ENCODE measurements at places on chromosomes 5 and 9.

DNA sequence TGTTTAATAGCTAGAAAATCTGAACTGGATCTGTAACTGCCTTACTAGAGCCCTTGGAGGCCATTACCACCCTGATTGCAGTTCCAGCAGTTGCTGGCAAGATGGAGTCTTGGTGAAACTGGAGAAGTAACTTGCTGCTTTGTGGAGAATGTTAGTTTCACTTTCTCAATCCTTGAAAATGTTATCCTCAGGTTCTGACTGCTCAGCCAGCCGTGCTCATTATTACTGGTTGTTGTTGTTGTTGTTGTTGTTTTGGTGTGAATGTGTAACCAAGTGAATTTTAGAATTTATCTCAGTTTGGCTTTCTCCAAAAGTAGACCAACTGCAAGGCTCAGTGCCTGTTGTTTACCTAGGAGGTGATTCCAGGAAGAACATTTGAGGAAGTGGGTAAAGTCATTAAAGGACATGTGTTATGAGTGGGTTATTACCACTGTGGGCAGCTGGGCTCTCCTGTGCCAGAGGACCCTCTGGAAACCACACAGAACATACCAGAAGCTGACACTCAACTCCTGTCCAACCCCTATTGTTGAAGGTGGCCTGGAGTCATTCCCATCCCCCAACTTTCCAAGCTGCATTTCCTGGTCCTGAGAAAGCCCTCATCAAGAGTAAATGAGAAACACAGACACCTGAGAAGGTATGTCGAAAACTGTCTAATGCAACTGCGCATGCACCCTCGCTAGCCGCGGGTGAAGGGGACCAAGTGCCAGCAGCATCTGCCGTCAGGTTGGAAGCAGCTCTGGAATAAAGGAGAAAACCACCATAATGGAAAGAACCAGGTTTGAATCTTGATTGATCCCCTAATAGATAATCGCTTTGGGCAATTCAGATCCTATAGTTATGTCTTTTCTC, 111.6 kb downstream of the CMYA5 start:
- no peak for DNase-seq

DNA sequence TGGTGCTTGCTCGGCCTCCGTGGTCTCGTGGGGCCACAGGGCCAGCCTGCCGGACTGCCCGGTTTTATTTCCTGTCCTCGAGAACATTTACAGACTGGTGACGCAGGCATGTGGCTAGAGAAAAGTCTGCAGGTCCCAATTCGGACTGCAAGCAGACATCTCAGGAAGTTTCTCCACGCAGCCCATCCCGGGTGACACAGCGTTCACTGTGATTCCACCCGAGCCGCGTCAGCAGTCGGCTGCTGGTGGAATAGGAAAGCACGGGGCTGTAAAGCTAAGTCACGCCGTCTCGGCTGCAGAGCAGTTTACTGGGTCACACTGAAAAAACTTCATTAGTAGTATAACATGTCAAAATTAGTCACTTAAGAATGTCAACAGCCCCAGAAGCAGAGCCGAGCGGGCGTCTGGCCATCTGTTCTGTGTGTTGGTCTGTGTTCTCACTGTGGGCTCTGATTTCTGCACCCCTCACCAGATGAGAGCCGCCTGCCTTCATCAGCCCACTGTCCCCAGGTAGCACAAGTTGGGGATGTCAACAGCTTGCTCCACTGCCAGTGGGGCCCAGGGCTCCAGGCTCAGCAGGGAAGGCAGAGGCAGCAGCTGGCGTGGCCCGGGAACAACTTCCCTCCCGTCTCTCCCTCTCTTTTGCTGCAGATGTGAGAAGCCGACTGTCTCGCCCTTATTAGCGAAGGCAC, 363.7 kb downstream of the IRX2 start:
- no peak for DNase-seq

- DNase-seq = no peak
Measured at GRCh38 chr9:135703726-135704125, 1.7 kb downstream of the KCNT1 start.

- DNase-seq = no peak
Measured at GRCh38 chr9:121299467-121300282, 31.7 kb downstream of the GSN start.

DNA sequence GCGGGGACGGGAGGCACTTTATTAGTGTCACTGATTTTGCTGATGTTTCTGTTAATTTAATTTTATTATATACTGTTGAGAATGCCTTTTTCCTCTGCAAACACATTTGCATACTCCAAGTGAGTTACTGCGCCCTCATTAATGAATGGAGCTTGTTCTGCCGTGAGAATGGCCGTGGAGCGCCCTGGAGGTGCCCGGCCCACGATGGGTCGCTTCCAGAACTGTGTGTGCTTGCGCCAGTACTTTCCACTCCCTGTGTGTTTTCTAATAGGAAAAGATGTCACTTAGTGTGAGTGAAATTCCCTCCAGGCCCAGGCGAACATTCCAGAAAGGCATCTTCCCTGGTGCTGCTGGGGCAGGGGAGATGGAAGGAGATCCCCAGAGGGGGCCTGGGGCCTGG, 30.1 kb downstream of the NDUFS6 start:
- DNase-seq = no peak

Measured in stimulated activated CD8-positive, alpha-beta memory T cell treated with anti-CD3 and anti-CD28 coated beads, Interleukin-7, amount 100 ng/mL, for 48 hours (primary cell).